Mesendoderm (in vitro differentiated cells): ENCODE measurements at places on chromosomes 16 and 17.
A peak's percentile ranks its signal among the peaks of the same experiment; 100 is the strongest.

- H3K27ac ChIP-seq = no peak overlapping the region
- no peaks in the 10 kb centered on the region for H3K36me3 ChIP-seq
- no peak overlapping the region for H3K4me3 ChIP-seq
Measured at GRCh38 chr17:13544292-13544691, 57.4 kb downstream of the HS3ST3A1 start.

DNA sequence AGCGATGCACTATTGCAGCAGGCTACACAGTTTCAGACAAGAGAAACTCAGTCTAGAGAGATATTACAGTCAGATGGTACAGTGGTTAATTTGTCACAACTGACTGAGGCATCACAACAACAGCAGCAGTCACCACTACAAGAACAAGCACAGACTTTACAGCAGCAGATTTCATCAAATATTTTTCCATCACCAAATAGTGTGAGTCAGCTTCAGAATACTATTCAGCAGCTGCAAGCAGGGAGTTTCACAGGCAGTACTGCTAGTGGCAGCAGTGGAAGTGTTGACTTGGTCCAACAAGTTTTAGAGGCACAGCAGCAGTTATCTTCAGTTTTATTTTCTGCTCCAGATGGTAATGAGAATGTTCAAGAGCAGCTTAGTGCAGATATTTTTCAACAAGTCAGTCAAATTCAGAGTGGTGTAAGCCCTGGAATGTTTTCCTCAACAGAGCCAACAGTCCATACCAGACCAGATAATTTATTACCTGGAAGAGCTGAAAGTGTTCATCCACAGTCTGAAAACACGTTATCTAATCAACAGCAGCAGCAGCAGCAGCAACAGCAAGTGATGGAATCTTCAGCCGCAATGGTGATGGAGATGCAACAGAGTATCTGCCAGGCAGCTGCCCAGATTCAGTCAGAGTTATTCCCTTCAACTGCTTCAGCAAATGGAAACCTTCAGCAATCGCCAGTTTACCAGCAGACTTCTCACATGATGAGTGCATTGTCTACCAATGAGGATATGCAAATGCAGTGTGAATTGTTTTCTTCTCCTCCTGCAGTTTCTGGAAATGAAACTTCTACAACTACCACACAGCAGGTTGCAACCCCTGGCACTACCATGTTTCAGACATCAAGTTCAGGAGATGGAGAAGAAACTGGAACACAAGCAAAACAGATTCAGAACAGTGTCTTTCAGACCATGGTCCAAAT, 34.1 kb downstream of the NQO1 start:
- no peak overlapping the region for H3K27ac ChIP-seq
- no peak overlapping the region for H3K4me3 ChIP-seq
- peaks cover 23% of the 10 kb centered on the region for H3K36me3 ChIP-seq

- no peaks in the 10 kb centered on the region for H3K36me3 ChIP-seq
- H3K27me3 ChIP-seq = peaks cover 80% of the 10 kb centered on the region
- no peak overlapping the region for H3K27ac ChIP-seq
- H3K4me1 ChIP-seq = peaks cover 3% of the 10 kb centered on the region
Measured at GRCh38 chr17:79810130-79811010, 13.5 kb upstream of the CBX8 start.

GRCh38 chr17:2468270-2468669, 43.4 kb downstream of the METTL16 start:
- no peak for DNase-seq
- no peaks in the 10 kb centered on the region for H3K4me1 ChIP-seq
- H3K27me3 ChIP-seq = no peaks in the 10 kb centered on the region
- H3K27ac ChIP-seq = no peak overlapping the region
- no peak overlapping the region for H3K4me3 ChIP-seq

GRCh38 chr17:7328840-7329373, at the start of gene NEURL4:
Gene NEURL4, minus strand, starts transcription at chr17:7329335. Its CDS starts 23 bp downstream, at chr17:7329312.
- H3K4me1 ChIP-seq = no peaks in the 10 kb centered on the region
- H3K36me3 ChIP-seq = peaks cover 6% of the 10 kb centered on the region
- no peaks in the 10 kb centered on the region for H3K27me3 ChIP-seq
- H3K27ac ChIP-seq = peak within 1 kb of the TSS; percentile 78
- peak within 1 kb of the TSS; percentile 99 for H3K4me3 ChIP-seq

GRCh38 chr17:5793899-5794298, 209.6 kb upstream of the NLRP1 start:
- no peaks in the 10 kb centered on the region for H3K36me3 ChIP-seq
- no peak overlapping the region for H3K27ac ChIP-seq
- H3K4me1 ChIP-seq = peaks cover 5% of the 10 kb centered on the region
- no peaks in the 10 kb centered on the region for H3K27me3 ChIP-seq
- H3K4me3 ChIP-seq = no peak overlapping the region
- peak; percentile 81 for DNase-seq

DNA sequence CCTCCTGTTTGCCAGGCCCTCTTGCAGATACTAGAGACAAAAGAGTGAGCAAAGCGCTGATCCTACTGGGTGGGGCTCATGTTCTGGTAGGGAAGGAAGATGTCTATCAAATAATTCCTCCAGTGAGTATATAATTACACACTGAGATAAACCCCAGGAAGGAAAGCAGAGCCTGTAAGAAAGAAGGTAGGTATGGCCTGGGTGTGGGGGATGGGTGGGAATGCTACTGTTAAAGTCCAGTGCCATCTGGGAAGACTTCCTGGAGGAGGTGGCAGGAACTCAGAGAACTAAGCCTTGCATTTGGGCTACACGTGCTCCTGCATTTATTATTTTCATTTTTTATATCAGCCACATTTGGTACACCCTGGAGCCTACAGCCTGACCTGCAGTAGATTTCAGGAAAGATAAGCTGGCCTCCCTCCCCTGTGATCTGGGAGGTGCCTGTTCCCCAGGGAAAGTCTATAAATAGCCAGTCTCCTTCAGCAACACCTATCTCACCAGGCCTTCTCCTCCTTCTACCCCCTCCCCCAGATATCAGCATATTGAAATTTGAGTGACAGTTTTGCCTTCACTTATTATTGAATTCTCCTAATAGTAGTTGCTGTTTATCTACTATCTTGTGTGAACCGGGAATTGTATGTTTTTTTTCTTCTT, 11.5 kb downstream of the ATP2C2 start:
- no peaks in the 10 kb centered on the region for H3K27me3 ChIP-seq
- DNase-seq = peak; percentile 37
- no peak overlapping the region for H3K4me3 ChIP-seq
- no peak overlapping the region for H3K27ac ChIP-seq
- H3K36me3 ChIP-seq = no peaks in the 10 kb centered on the region

GRCh38 chr16:26189536-26189935, 497.8 kb downstream of the HS3ST4 start:
- no peak overlapping the region for H3K4me3 ChIP-seq
- DNase-seq = no peak
- H3K27ac ChIP-seq = no peak overlapping the region
- H3K4me1 ChIP-seq = no peaks in the 10 kb centered on the region

GRCh38 chr17:43430936-43431713, 32.3 kb downstream of the ARL4D start:
- H3K4me1 ChIP-seq = peaks cover 5% of the 10 kb centered on the region
- DNase-seq = no peak
- H3K4me3 ChIP-seq = no peak overlapping the region
- no peaks in the 10 kb centered on the region for H3K36me3 ChIP-seq
- no peak overlapping the region for H3K27ac ChIP-seq
